Activated naive CD4-positive, alpha-beta T cell treated with anti-CD3 and anti-CD28 coated beads, Interleukin-2, amount 50 U/mL, for 16 hours (primary cell): ENCODE measurements at places on chromosomes 3 and 15.

GRCh38 chr3:13292375-13292774 lies 127.7 kb downstream of the NUP210 start:
- no peak for DNase-seq

- no peak for DNase-seq
These were observed 208.0 kb downstream of the ERC2 start for GRCh38 chr3:56260262-56260661.

DNA sequence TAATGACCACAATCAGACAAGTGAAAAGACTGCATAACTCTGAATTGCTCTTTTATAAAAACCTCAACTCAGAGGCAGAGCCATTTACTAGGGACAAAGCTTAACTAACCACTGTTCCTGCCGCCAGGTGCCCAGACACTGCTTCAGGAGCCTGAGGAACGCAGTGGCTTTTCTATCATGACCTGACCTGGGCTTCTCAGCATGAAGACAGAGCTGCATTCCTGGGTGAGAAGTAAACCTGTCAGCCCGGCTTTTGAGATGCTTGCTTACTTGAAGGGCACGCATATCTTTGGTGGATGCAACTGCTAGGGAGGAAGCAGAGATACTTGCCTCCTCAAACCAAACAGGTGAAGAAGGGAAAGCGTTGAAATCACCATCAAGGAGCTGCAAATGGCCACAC lies 7.9 kb downstream of the LRRC31 start:
- DNase-seq: no peak

GRCh38 chr15:38149315-38149714 lies 103.3 kb upstream of the SPRED1 start:
- DNase-seq: no peak

DNA sequence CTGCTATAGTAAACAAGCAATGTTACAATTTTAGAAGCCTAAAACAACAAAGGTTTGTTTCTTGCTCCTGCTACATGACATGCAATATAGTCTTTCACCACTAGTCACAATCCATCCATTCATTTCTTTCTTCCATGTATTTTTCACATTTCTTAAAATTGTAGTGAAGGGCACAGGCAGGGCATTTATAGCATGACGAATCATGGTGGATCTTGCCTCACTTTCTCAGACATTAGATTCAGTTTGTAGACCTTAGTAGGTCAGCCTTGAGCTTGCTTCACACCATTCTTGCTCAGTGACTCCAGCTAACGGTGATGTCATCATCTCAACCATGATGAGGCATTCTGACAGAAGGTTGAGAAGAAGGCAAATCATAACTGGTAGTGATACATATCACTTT lies 546.8 kb downstream of the TBL1XR1 start:
- DNase-seq: no peak

DNA sequence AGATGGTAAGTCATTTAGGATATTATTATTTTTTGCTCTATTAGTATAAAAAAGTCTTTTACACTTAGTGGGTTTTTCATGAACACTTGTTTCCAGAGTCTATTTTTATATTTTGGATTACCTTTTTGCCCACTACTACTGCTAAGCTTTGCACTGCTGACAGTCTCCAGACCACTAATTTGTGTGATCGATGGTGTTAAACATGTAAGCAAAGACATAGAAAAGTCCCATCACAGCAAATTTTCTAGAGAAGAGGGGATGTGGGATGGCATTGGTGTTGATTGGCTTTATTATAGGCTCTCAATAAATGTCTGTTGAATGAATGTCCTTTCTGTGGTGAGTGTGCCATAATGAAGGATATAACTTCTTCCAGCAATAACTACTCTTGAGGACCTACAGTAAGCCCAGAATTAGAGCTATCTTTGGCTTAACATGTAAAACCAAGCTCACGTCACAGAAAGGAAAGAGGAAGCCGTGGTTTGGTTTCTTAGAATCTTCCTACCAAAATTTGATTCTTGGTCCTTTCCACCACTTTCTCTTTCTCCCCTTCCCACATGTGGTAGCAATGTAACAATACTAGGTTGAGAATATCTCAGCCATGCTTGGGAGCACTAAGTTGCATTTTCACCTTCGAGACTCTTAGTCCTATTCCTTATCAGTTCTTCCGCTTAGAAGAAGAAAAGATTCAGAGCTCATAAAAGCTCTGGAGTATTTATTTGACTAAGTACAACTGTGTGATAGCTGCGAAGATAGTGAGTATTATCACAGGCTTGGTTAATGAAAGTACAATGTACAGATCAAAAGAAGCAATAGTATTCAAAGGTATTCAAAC lies 90.6 kb upstream of the UMPS start:
- DNase-seq: no peak

DNA sequence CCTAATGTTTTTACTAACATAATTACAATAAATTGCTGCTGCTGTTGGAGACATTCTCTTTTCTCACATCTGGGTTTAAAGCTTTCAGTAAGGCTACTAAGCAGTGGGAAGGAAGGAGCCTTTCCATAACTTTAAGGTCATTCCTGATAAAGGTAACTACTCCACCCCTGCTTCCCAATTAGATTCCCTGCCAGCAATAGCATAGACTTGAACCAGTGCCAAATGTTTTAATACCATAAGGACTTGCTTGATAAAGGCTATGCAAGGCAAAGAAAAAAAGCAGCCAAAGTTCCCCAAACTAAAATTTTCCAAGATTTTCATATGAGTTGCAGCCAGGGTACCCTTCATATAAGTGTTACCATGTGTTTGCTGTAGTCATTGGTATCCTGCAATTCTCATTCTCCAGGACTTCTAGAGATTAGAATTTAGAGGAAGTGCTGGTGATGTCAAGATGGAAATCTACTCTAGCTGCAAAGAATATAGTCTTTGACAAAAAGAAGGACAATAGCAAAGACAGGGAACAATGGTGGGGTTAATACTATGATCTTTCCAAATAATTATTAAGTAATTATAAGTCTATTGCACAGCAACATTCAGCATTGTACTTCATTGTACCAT lies 106.1 kb downstream of the FILIP1L start:
- no peak for DNase-seq

- no peak for DNase-seq
These were observed 35.8 kb downstream of the MYH15 start for GRCh38 chr3:108474581-108474980.

GRCh38 chr3:185393055-185393454 lies 30.1 kb downstream of the MAP3K13 start:
- DNase-seq: no peak

GRCh38 chr15:57883701-57884100 lies 177.2 kb downstream of the POLR2M start:
- DNase-seq: no peak

GRCh38 chr15:39181940-39182339 lies 398.9 kb upstream of the THBS1 start:
- DNase-seq: no peak

DNA sequence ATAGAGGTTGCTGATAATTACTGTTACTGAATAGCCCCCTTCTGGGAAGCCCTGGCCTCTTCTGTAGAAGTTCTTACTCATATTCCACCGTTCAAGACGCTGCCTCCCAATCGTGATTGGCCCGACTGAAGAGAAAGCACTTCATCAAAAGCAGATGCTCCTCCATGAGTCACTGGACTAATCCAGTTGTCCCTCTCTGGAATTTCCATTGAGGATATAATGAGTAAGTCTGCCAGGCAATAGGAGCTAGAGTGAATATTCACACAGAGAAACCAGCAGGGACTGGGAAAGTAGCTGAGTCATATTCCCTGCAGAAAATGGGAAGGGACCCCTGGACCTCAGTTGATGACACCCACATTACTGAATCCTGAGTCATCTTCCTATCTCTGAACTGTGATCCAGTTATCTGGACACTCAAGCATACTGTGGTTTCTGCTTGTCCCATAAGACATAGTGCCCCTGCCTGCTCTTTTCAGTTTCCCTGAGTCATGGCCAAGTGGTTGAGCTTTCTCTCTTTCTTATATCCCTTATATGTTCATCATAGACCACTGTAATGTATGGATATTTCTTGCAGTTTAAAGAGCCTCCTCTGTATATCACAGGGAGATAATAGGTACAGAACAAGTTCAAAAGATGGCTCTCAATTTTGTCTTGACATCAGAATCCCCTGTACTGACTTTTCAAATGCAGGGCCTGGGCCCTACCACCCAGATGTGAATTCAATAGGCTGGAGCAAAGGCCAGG lies 151.2 kb upstream of the CDIN1 start:
- no peak for DNase-seq

DNA sequence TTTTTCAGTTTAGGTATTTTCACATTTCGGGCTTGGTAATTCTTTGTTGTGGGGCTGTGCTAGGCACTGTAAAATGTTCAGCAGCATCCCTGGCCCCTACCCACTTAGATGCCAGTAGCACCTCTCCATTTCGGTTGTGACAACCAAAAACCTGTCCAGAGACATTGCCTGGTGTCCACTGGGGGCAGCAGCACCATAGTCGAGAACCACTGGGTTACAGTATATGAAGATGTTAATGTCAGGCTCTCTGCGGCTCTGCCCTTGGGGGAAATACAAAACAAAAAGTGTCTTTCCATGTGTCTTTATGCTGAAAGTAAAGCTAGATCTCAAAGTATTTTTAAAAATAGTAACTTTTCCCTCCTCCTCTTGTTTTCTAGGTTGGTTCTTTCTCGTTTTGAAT lies 177.2 kb downstream of the ITPR1 start:
- no peak for DNase-seq

- DNase-seq: no peak
These were observed 101.8 kb downstream of the TPRA1 start for GRCh38 chr3:127488740-127489139.

DNA sequence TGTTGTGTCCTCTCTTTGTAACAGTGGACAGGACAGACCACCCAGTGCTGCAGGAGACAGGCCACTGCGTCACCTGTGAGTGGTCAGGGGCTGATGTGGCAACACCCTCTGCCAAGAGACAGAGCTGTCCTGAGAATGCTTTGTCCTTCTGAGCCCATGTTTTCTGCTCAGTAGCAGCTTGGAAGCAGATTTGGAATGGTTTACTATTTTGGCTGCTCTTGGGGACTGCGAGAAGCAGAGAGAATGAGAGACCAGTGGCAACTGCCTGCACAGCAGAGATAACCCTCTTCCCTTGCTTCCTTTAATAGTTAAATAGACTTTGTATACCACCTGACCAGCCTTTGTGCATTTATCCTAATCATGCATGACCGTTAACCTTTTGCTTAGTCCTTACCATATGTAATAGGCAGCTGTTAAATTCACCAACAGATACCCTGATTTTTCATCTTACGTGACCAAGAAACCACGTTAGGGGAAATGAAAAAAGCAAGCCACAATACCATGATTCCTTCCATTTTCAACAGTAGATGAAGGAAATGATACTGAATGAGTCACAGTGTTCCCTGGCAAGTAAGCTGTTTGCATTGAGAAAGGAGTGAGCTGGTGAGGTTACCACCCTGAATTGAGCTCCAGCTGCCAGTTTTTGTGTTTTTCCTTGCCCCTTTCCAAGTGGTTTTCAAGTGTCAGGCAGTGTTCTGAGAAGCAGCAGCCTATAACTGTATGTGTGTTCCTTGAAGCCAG lies 35.5 kb downstream of the B3GALNT1 start:
- no peak for DNase-seq

DNA sequence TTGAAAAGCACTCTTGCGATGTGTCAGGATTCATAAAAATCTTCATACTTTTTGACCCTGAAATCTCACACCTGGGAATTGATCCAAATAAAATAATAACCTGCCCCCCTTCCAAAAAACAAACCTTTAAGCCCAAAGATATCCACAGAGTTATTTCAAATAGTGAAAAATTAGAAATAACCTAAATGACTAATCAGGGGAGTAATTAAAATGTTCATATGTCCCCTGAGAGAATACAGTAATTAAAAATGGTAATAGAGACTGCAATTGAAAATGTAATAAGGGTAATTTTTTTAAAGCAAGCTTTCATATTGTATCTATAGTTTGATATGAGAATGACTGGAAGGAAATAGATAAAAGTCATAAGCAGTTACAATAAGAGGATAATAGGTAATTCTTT lies 68.0 kb downstream of the CALML4 start:
- no peak for DNase-seq

- DNase-seq: no peak
These were observed 31.1 kb upstream of the CCDC174 start for GRCh38 chr3:14620512-14620911.

DNA sequence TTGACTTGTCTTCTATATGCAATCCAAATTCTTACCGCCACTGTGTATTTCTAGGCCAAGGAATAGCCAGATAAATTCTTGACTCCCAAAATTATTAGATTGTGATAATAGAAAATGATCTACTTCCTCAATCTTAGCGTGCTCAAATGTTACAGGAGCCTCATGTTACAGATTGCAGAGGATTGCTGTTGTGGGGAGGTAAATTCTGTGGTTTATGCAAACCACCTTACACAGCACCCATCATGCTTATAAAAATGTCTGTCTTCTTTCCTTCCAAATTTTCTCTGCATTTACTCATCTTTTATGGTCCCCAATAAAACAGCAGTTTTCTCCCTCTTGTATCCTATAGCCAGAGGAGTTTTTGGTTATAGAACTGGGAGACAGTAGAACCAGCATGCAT lies 420.2 kb upstream of the ROBO1 start:
- no peak for DNase-seq

DNA sequence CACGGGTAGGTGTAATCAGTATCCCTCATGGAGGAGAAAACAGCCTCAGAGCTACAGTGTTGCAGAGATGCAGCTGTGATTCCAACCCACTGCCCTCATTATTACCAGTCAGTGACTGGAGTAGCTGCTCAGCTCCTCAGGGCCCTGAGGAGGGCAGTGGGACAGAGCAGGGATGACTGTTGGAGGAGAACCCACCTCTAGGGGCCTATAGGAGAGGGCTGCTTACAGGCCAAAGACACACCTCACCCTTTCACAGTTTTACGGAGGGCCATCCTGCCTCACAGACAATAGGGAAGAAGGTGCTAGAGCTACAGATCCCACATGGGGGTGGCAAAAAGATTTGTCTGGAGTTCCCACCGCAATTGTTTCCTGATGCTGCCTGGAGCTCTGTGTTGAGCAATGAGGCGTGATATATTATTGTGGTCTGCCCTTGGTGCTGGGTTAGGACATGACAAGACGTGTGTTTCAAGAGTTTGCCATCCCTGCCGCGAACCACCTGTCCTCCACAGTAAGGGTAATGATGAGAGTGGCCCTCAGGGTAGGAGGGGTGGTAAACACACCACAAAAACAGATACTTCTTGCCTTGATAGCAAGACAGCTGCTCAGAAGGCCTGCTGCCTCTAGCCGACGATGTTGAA lies 140.5 kb upstream of the TPM1 start:
- DNase-seq: no peak

DNA sequence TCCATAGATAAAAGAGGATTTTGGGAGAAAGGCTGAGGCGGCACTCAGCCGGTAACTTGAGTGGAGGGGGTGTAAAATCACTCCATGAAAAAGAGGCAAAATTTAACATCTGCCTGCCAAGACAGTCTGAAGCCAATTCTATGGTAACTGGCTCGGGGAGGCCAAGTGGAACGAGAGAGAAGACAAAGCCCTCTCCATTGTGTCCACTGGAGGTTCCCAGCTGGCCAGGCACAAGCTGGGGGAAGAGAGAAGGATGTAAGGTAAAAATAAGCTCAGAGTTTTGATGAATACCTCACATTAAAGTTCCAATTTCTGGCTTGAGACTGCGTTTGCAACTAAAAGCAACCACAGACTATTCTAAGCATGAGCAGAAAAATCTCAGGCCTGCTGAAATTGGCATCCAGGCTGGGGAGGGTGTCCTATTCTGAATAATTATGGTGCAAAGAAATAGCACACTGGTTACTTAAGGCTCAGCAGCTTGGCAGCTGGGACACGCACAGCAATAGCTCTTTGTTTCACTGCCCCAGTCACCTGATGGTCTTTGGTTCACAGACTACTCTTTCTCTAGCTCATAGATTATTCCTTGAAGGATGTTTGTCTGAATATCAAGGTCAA lies 48.8 kb downstream of the CHRD start:
- no peak for DNase-seq
